ENCODE measurements at places on chromosomes 4 and X. TPM values are rescaled to one million over a fixed set of nuclear protein-coding genes. Genes with fewer than 3 reads are reported as not detected.

GRCh38 chr4:185874516-185875230 is 62.7 kb upstream of the SORBS2 start:
- no peak for DNase-seq

DNA sequence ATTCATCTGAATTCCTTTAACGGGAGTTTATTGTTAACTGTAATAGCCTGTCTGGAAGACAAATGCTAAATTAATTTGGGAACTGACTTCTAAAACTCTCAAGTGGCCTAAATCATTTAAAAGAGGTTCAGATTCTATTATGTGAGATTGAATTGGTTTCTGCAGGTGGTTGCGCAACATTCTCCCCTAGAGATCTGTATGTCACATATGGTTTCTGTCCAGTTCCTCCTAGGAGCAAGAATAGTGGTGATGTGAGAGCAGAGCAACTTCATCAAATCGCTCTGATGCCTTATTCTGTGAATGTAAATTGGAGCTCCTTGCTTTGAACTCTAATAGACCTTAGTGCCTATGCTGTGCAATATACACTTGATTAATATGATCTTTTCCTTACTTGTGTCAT is 144.6 kb upstream of the GPR101 start:
- DNase-seq: no peak

DNA sequence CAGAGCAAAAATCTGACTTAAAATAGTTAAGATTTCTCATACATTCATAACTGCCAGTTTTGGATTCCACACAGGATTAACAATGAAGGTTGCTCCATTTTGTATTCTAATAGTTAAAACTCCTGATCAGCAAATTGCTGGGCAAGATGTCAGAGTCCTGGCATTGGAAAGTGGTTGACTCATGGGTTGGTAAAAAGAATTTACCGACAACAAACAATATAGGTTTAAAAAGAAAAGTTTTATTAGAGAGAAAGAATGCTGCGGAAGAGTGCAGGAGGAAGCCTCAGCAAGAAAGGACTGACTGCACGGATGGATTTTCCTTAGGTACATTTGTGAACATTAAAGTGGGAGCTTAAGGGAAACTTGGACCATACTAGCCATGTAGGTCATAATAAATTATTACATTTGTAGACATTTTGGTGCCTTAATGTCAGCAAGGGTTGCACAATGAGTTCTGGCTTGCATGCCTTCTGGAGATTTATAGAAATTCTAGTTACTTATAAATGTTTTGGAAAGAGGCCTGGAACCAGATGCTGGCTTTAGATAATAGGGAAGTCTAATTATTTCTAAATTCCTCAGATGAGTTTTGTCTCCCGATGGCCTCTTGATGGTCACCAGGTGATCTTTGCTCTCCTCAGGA is 25.4 kb upstream of the IL2 start:
- DNase-seq: no peak

- DNase-seq: no peak
Measured at GRCh38 chr4:37892641-37893040, 1.8 kb downstream of the TBC1D1 start.

DNA sequence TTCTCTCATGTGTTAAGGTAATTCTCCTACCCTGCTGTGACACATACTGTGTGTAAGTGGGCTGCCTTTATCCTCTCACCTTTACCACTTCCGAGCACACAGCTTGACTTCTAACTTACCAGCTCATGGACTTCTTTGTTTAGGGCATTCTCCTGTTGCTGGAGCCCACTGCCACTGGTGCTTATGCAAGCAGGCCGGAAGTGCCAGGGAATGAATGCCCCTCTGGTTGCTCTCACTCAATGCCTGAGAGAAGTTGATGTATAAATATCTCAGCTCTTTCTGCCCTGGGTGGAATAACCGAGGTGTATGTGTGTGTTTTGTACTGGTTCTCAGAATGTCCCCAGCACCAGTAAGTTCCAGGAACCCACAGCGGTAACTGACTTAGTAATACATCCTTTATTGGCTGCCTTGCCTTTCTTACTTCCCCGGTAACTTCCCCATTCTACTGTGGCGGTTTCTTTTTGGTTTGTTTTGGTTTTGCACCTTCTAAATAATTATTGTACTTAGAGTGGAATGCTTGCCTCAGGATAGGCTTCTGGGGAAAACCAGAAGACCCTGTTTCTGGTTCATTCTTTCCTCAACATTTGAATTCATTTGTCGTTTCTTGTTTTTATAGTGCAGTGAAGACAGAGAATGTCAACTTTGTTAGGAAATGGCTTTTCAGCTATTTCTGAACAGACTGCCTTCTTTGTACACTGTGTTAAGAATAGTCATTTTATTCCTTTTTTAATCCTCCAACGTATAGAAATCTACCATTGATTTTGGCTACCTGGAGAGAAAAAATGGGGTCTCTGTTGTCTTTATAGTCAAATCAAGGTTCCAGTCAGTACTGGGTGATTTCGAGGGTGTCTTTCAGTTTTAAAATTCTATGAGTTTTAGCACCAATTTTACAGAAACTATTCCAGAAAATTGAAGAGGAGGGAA is 45.4 kb downstream of the CXorf58 start:
- DNase-seq: peak; percentile 45

GRCh38 chr4:18722748-18723191 is 701.2 kb upstream of the LCORL start:
- DNase-seq: no peak

DNA sequence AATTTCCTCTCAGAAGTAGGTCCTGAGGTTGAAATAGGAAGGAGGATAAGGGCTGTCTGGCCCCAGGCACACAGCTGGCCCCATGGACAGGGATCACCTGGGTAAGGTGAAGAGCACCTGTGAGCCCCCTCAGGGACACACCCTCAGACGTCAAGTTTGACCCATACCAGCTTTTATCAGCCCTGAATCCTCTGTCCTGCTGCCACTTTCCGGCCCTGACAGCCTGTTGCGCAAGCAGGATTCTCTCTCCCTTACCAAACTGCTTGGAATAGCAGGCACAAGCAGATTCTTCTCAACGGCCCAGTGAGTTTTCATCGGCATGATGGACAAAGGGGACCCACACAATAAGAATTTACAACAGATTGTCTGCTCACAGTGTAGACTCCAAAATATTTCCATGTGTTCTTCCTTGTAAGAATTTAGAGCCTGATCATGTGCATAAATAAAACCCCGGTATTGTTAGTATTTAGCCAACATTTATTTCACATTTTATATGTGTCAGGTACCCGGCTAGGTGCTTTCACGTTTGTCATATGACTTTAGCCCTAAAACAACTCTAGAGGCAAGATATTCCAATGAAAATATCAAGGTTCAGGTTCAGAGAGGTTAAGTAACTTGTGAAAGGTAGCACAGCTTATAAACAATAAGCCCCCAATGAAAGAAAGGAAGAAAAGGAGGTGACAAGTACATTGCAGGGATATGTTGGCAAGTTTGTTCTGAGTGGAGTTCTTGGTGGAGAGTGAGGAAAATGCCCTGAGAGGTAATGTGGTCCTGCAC is 107.2 kb upstream of the KIT start:
- DNase-seq: no peak

GRCh38 chrX:68912113-68912512 is 83.3 kb downstream of the EFNB1 start:
- no peak for DNase-seq

DNA sequence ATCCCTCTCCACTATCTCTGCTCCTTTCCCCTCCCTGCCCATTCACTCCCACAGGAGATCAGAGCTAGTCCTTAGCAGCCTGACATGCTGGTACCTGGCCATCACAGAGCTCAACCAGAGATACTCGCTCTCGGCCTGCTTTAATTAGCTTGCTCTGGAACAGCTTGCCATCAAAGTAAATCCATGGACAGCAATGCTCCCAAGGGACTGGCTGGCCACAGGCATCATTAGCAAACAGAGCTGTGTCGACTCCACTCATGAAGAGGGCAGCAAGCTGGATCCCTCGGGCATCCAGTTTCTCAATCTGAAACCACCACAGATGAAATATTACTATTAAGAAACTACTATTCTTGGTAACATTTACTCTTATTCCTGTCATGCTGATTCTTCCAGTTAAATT is 43.4 kb upstream of the PHF8 start:
- DNase-seq: no peak

DNA sequence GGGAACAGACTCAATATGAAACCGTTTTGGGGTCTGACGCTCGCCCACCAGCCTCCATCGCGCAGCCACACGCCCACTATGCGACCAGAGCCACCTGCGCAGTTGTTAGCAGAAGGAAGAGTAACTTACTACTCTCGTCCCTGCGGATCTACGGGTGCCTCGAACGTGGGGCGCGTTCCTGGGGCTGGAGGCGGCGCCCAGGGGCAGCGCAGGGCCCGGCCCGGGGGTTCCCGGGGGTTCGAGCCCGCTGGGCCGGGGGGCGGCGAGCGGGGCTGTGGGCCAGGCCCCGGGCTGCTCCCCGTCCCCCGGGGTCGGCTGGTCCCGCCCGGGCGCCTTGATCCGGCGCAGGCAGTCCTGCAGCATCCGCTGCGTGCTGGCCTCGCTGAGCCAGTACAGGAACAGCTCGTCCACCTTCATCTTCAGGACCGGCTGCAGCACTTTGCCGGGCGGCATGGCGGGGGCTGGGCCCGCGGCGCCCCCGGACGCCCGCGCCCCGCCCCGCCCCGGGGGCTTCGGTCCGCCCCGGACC is 404 bp downstream of the PPP2R3B start:
- no peak for DNase-seq

DNA sequence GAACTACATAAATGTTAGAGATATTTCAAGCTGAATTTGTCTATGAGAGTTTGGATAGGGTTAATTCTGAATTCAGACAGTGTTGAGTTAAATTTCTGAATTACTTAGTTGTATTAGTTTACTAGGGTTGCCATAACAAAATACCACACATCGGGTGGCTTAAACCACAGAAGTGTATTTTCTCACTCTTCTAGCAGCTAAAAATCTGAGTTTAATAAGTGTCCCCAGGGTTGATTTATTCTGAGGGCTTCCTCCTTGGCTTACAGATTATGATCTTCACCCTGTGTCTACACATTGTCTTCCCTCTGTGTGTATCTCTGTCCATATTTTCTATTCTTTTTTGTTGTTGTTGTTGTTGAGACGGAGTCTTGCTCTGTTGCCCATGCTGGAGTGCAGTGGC is 318.6 kb downstream of the PACRGL start:
- DNase-seq: no peak

DNA sequence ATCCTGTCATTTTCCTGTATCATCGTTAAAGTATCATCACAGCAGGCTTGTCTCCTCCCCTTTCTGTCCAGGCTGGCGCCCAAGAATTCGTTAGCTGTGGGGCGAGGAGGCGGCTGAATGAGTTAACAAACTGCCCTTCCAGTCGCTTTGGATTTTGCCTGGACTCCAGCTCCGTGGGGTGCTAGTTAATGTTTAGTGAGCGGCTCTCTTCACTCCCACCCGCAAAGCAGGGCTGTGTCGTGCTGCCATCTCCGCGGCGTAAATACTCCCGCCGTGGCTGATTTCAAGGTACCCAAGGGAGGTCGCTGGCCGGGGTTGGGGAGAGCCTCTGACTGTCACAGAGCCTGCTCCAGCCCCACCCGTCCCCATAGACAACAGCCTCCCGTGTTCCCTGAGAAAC is 44.9 kb upstream of the SPRY1 start:
- DNase-seq: no peak

DNA sequence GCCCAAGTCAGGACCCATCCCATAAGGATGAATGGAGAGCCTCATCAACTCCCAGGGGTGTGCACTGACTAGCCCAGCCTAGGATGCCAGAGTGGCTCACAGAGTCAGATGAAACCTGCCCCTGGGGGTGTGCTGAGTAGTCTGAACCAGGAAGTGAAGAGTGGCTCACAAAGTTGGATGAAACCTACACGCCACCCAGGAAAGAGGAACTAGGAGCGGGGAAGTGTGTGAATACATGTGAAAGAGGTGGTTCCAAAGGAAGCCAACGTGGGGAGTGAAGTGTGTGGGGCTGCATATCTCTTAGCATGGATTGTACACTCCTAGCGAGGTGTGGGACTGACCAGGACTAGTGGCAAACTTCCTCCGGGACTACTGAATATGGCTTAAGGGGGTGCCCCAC is 902.1 kb upstream of the NDST4 start:
- DNase-seq: no peak

- DNase-seq: no peak
Measured at GRCh38 chr4:125123570-125124109, 191.1 kb upstream of the FAT4 start.

DNA sequence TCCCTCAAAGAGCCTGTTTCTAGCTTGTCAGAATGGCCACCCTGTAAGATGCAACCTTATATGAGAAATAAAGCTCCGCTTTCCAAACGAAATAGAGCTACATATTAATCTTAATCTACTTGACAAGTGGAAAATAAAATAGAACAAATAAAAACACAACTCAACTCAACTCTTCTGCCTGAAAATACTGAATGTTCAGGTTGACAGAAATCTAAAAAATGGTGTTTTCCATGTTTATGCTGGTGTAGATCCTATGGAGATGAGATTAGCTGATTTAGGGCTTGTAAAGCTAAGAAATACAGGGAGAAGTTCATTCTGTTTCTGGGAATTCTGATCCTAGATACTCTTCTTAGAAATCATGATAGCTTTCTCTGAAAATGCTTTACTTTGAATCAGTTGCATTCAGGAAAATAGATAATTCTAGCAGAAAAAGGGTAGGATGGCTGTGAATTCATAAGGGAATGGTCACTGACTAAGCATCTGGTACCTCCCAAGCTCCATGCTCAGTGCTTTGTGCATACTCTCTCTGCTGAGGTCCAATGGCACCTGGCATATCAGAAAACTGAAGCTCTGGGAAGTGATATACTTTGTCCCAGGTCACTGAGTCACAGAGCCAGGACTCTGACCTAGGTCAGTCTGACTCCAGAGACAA is 89.2 kb upstream of the EXOC1L start:
- no peak for DNase-seq

GRCh38 chrX:10856797-10857196 is 236.4 kb upstream of the MID1 start:
- DNase-seq: no peak

GRCh38 chr4:119755599-119755998 is 127.0 kb upstream of the PDE5A start:
- DNase-seq: no peak

The PPP4R3C gene
- polyA plus RNA-seq: not detected

The SASH3 gene
- 58.2 TPM for polyA plus RNA-seq

The HPGD gene
- 24.7 TPM for polyA plus RNA-seq

The ZIC3 gene
- polyA plus RNA-seq: 0.05 TPM

The ESX1 gene
- 0.05 TPM for polyA plus RNA-seq

The FRMPD3 gene
- polyA plus RNA-seq: 0.09 TPM

The TAF7L gene
- polyA plus RNA-seq: 0.59 TPM

The ITGB1BP2 gene
- polyA plus RNA-seq: 5.7 TPM

Measured in thymus (tissue), 14 donors.